Dermis lymphatic vessel endothelial cell (primary cell): ENCODE measurements at places on chromosomes 2 and 18. TPM values are rescaled to one million over a fixed set of nuclear protein-coding genes. Genes with fewer than 3 reads are reported as not detected.

Gene KLHL29
- total RNA-seq: 2.5 and 2.8 TPM in 2 replicates

Gene SLC19A3
- total RNA-seq: not detected in 2 replicates

Gene COL3A1
- 0.95 and 6.9 TPM in 2 replicates for total RNA-seq

Gene CFC1
- not detected in 2 replicates for total RNA-seq
